ENCODE measurements at places on chromosomes 4 and X.

GRCh38 chrX:68121371-68121770 is 311.9 kb downstream of the OPHN1 start:
- DNase-seq, result no peak

- no peak for DNase-seq
Observed at GRCh38 chr4:140256335-140256734, 102.4 kb upstream of the MAML3 start.

GRCh38 chr4:139685180-139685579 is 19.6 kb downstream of the MGST2 start:
- DNase-seq, result no peak

DNA sequence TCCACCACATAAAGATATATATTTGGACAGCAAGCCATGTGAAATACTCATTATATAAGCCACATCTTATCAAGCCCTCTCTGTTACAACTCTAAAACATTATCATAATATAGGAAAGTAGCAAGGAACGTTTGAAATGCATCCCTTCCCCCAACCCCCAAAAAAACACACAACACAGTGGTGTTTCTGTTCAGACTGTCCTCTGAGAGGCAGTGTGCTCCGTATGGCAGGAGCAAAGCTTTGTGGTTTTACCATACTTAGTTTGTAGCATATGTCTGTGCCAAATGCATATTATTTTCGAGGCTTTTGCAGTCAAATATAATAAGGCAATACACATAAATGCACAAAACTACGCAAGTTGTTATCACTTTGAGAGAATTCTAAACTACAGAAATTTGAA is 194.2 kb downstream of the RAPGEF2 start:
- no peak for DNase-seq

DNA sequence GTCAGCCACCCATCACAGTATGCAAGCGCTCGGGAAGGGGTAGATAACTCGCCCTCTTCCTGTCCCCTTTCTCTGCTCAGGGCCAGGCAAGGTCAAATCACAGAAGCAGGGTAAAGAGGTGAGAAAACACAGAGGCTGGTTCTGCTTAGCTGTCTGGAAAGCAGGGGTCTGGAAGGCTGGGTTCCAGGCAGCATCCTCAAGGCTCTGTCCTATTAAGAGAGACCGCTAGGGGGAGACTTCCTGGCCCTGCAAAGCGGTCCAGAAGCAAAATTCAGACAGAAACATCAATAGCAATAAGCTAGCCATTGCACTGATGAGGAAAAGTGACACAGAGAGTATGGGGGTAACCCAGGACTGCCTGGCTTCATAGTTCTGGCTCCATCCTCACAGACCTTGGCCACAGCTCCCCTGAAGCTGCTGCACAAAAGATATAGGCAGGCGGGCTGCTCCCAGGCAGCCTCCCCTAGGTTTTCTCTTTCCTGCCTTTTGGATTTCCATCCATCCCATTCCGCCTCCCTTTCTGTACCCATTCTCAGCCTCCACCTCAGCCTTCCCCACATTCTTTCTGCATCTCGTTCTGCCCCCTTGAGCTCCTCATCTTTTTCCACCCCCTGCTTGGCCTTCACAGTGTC is 308.5 kb downstream of the EVC2 start:
- DNase-seq, result peak; percentile 24

GRCh38 chr4:168622600-168622999 is 125.7 kb downstream of the PALLD start:
- DNase-seq, result no peak

- DNase-seq, result no peak
Observed at GRCh38 chr4:6115746-6116586, 84.4 kb downstream of the JAKMIP1 start.

GRCh38 chr4:171676555-171677215 is 136.5 kb upstream of the GALNTL6 start:
- no peak for DNase-seq

DNA sequence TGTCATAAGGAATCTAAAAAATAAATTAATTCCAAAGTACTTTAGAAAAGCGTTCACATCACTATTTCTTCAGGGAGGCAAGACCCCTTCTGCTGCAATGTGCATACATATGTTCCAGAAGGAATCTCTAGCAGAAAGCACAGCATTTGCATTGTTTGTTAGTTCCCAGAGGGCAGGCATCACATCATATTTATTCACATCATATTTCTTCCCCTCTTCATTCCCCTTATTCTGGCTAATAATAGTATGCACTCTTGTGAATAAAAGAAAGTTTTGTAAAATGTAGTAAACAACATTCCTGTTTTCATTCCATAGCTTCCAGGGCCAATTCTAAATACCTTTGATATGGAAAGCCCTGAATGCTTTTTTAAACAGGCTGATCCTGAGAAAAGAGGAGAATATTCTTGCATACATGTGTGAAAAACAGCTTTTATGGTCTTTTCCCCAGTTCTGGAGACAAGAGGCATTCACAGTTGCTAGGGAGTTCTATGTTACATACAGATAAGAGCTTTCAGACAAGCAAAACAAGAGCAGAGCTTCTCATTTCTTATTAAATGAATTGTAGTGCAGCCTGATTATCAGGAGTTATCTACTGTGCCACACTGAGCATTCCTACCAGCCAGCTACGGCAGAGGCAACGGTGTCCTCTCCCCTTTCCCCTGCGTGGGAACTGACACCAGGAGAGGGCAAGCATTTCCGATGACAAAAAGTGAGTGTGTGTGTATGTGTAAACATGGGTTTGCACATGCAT is 15.2 kb downstream of the GATB start:
- no peak for DNase-seq

GRCh38 chr4:175540151-175540550 is 271.9 kb downstream of the GPM6A start:
- DNase-seq, result no peak

DNA sequence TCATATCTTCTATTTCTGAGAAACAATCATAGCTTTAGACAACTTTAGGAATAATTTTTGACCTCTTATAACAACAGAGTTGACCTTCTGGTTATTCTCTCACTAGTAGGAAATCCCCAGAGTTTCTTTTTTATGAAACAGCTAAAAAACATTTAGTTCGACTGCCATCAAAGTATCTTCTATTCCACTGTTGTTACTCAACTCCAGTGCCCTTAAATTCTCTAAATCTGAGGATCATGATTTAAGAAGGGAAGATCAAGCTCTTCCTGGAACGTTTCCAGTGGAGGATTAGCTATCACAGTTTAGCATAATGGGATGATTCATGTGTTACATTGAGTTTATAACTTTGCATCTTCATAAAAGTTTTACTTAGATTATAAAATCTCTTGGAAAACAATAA is 134.9 kb upstream of the VEGFC start:
- no peak for DNase-seq

GRCh38 chr4:15479089-15479912 is 9.6 kb downstream of the CC2D2A start:
- DNase-seq, result peak; percentile 38

DNA sequence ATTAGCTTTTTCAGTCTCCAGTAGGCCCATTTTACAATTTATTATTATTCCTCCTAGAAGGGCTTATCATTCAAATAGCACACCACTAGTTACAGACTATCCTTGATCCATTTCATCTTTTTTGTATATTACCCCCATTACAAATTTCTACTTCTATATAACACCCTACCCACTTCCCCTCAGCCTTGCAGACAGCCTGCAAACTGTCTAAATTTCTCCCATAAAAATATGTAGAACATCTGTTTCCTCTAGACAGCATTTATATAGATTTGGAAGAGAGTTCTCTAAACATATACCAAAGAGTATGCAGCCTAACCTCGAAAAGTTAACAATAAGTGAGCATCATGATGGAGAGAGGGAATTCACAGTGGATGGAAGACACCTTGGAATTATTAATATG is 30.8 kb downstream of the COMMD8 start:
- no peak for DNase-seq

GRCh38 chr4:121146530-121146929 is 17.6 kb downstream of the TNIP3 start:
- no peak for DNase-seq

GRCh38 chrX:28016823-28017222 is 35.6 kb upstream of the DCAF8L1 start:
- no peak for DNase-seq

DNA sequence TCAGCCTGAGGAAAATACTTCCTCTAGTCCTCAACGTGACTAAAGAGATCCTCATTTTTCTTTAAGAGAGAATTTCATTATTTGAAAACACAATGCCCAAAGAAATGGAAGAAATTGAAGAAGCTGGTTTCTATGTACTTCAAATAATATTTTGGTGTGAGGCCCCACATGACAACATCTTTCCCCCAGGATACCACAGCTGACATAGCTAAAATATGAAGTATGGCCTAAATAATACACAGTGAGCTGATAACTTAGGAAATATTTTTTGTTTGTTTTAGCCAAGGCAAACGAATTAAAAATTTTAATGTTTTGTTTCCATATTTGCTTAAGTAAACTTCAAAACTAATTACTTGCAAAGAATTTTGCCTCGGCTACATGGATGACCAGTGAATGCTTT is 149.2 kb downstream of the CBR4 start:
- no peak for DNase-seq

DNA sequence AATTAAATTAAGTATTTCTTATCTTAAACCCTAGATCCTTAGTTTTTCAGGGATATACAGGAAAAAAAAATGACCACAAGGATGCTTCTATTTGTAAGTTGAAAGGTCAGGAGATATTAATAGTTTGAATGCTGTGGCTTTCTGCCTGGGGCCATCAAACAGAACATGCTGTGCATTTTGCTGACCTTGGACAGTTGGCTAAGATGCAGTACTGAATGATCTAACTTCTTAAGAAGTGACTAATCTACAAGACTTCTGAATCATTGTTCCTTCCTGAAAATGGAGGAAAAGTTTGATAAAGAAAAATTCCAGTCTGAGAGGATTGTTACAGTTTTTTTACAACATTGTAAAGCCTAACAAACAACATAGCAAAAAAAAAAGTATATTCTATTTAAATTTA is 237.8 kb upstream of the JADE1 start:
- no peak for DNase-seq

DNA sequence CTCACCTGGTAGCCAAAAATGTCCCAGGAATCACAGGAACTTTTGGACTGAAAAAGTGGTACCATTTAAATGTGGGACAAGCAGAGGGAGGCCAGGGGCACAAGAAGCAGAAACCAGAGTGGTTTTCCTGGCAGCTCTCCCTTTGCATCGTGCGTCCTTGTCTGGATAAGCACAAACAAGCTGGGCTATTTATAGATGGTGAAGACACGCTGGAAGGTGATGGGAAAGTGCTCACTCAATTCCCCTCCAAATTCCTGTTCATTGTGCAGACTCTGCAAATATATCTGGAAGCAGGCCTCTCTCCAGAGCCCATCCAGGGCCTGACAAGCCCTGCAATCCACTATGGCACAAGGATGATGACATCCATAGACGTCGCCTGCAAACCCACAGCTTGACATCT is 63.6 kb upstream of the MAP3K15 start:
- DNase-seq, result no peak

DNA sequence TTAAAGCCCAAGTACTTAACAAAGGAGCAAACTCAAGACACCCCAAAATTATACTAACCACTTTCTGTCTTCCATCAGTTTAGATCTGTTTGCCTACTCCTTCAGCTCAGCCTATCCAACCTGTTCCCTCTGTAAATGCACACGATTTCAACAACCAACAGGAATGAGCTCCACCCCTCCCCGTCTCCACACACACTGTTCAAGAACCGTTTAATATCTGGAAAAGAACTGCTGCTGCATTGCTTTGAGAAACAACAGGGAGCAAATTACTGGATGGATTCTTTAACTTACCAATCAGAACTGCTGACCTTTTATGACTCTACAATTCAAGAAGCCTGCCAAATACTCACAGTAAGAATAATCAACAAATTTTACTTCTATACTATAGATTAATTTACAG is 87.0 kb downstream of the FBXW7 start:
- DNase-seq, result no peak

GRCh38 chrX:102610905-102611304 is 11.6 kb downstream of the ARMCX5 start:
- no peak for DNase-seq

- DNase-seq, result no peak
Observed at GRCh38 chr4:183468210-183469095, 24.0 kb downstream of the CDKN2AIP start.

DNA sequence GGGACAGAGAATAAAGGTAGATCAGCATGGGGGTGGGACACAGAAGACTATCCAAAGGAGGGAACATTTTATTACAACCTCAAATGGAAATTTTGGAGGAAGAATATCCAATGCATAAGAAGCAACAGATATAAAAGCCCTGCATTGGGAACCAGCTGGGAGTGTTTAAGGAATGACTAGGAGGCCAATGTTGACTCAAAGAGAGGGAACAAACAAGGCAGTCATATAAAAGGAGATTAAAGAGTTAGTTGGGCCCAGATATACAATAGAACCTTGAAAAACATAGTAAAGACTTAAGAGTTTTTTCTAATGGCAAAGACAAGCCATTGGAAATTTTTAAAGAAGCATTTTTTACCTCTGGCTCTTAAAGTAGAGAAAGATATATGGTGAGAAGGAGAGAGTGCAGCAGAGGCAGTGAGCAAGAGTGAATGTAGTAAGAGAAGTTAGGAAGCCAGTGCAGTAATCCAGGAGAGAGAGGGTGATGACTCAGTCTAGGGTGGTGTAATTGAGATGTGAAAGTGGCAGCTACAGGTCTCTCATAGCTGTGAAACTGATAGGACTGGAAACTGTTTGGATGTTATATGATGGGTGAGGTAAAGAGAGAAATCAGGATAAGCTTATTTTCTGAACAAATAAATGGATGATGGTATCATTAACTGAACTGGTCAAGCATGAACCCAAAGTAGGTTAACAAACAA is 182.2 kb upstream of the ATOH1 start:
- DNase-seq, result no peak

DNA sequence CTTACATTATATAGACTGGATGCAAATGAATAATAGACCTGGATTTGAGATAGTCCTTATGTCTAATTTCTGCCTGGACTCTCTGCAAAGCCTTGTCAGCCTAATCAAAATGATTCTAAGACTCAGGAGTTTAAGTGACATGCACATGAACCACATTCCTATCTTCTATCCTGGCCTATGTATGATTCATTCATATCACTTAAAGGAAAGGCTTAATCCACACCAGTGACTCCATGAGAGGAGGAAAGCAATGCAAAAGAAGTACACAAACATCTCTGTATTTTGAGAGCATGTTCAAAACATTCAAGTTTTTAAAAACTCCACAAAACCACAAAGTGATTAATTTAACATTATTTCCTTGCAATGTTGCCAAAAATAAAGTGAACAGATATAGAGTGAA is 14.6 kb downstream of the AMOT start:
- DNase-seq, result no peak

DNA sequence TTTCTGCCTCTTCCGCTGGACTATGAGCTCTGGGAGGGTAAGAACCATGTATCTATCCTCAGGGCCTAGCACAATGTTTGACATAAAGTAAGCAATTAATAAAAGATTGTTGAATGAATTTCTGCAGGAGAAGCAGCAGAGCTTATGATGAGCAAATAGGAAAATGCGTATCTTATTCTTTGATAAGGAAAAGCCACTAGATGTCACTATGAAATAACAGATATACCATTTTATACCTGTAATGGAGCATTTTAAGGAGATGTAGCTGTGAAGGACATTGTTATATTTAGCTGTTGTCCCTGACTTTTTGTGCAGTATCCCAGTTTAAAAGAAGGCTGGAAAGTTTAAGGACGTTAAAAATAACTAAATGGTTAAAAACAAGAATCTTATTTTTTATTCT is 147.2 kb upstream of the MBNL3 start:
- no peak for DNase-seq

GRCh38 chr4:80678413-80678812 is 342.9 kb downstream of the CFAP299 start:
- DNase-seq, result no peak

Data from progenitor cell of endocrine pancreas (in vitro differentiated cells).